ENCODE measurements at places on chromosomes 1 and 21. TPM values are rescaled to one million over a fixed set of nuclear protein-coding genes. Genes with fewer than 3 reads are reported as not detected.
A peak's percentile ranks its signal among the peaks of the same experiment; 100 is the strongest.

GRCh38 chr21:45415943-45416611 is 11.1 kb downstream of the COL18A1 start:
- H3K4me1 ChIP-seq: peaks cover 49% of the 10 kb centered on the region
- H3K27ac ChIP-seq: peak overlapping the region; percentile 13
- DNase-seq: no peak
- no peaks in the 10 kb centered on the region for H3K27me3 ChIP-seq
- peak overlapping the region; percentile 17 for H3K4me3 ChIP-seq
- no peaks in the 10 kb centered on the region for H3K36me3 ChIP-seq

DNA sequence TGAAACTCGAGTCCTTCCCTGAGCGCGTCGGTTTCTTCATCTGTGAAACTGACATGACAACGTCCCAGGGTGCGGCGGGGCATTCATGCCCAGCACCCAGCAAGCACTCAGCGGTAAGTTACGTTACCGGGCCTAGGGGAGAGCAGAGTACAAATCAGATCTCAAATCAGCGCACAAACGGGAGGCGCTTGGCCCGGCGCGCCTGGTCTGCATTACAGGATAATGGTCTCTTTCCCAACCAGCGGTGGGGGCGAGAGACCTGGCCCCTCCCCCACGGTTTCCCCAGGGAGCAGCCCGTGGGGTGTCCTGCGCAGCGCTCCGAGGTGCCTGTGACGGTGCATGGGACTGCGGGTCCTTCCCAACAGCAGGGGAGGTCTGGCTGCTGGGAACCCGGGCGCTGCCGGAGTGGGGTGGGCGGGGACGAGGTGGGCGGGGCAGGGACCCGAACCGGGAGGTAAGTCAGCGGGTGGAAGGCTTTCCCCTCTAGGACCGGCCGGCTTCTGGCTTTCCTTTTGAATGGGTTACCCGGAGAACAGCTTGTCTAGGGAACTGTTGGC is 1.0 kb downstream of the TMEM51 start:
- H3K27ac ChIP-seq: no peak overlapping the region
- H3K4me1 ChIP-seq: peaks cover 5% of the 10 kb centered on the region
- peak overlapping the region; percentile 87 for H3K4me3 ChIP-seq
- DNase-seq: peak; percentile 80
- H3K27me3 ChIP-seq: peaks cover 35% of the 10 kb centered on the region

DNA sequence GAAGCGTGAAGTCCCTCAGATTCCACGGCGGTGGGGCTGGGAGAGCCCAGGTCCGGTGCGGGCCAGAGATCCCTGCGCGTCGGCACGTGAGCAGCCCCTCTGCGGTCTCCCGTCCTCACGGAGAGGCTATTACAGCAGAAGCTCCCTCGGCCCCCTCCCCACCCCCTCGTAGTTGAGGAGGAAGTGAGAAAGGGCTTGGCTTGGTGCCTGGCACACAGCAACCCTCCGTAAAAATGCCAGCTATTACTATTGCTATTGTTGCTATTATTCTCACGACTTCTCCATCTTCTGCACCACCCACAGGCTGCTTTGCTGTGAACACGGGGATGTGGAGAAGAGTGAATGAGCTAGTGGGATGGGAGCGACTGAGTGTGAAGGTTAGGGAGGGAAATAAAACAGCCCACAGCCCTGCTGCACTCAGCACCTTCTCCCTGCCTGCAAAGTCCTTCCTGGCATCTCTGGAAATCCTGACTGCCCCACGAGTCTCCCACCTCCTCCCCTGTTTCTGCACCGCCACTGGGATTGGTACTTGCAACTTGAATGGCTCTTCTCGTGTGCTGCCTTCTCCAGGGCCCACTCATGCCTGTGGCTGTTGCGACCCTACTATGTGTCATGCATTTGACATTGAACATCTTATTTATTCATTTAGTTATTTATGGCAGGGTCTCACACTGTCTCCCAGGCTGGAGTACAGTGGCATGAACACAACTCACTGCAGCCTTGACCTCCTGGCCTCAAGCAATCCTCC is 26.6 kb downstream of the ZBTB18 start:
- H3K27me3 ChIP-seq: no peaks in the 10 kb centered on the region
- H3K27ac ChIP-seq: no peak overlapping the region
- H3K36me3 ChIP-seq: no peaks in the 10 kb centered on the region
- no peak overlapping the region for H3K4me3 ChIP-seq
- peaks cover 11% of the 10 kb centered on the region for H3K4me1 ChIP-seq

DNA sequence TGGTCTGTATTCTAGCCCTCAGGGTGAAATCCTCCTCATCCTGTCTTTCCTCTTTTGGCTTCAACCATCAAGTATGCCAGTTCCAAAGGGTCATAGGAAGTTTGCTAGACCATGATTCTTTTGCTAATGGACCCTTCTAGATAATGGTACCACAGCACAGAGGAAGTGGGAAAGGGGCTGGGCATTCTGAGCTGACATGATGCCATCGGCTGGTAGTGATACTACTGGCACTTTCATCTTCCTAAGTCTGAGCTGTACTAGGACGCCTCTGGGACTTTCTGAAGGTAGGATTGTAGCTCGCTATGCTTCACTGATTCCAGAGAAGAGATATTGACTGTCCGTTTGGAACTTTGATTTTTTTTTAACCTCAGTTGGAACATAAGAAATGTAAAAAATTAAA is 11.4 kb downstream of the FASLG start:
- H3K27ac ChIP-seq: no peak overlapping the region
- H3K4me1 ChIP-seq: no peaks in the 10 kb centered on the region
- H3K4me3 ChIP-seq: no peak overlapping the region
- DNase-seq: no peak
- H3K27me3 ChIP-seq: no peaks in the 10 kb centered on the region

- H3K27ac ChIP-seq: no peak overlapping the region
- H3K4me1 ChIP-seq: peaks cover 19% of the 10 kb centered on the region
- H3K36me3 ChIP-seq: no peaks in the 10 kb centered on the region
- H3K27me3 ChIP-seq: peaks cover 52% of the 10 kb centered on the region
Observed at GRCh38 chr1:2526824-2527555, 594 bp upstream of the PANK4 start.

- peak overlapping the region; percentile 35 for H3K27ac ChIP-seq
- no peaks in the 10 kb centered on the region for H3K36me3 ChIP-seq
- H3K27me3 ChIP-seq: no peaks in the 10 kb centered on the region
- peaks cover 6% of the 10 kb centered on the region for H3K4me1 ChIP-seq
Observed at GRCh38 chr21:39332175-39332574, 16.7 kb downstream of the HMGN1 start.

- H3K27ac ChIP-seq: no peak overlapping the region
- no peaks in the 10 kb centered on the region for H3K27me3 ChIP-seq
- H3K4me3 ChIP-seq: no peak overlapping the region
- H3K36me3 ChIP-seq: no peaks in the 10 kb centered on the region
Observed at GRCh38 chr21:41684381-41685245, 82.2 kb downstream of the RIPK4 start.

DNA sequence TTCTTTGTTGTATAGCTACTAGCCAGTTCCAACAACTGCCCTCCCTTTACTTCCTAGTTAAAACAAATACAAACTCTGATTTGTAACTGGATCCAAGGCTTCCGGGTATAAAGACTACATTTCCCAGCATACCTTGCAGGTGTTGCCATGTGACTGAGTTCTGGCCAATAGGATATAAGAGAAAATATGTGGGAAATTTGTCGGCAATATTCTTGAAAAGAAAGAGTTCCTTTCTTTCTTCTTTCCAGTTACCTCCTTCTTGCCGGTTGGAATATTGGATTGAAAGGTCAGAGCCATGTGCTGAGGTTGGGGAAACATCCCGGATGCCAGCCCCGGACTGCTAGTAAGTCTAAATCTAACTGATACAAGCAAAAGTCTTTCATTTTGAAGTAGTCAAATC is 23.0 kb upstream of the ZBTB40 start:
- peak overlapping the region; percentile 42 for H3K4me3 ChIP-seq
- no peak overlapping the region for H3K27ac ChIP-seq
- no peaks in the 10 kb centered on the region for H3K4me1 ChIP-seq
- H3K27me3 ChIP-seq: no peaks in the 10 kb centered on the region
- DNase-seq: peak; percentile 86

GRCh38 chr1:202439308-202439707 is 90.8 kb downstream of the PPP1R12B start:
- no peaks in the 10 kb centered on the region for H3K4me1 ChIP-seq
- 0 out of 2 replicates have a peak, but pooled peaks cover 4% of the 10 kb centered on the region for H3K36me3 ChIP-seq
- H3K27ac ChIP-seq: no peak overlapping the region
- no peaks in the 10 kb centered on the region for H3K27me3 ChIP-seq
- no peak for DNase-seq

DNA sequence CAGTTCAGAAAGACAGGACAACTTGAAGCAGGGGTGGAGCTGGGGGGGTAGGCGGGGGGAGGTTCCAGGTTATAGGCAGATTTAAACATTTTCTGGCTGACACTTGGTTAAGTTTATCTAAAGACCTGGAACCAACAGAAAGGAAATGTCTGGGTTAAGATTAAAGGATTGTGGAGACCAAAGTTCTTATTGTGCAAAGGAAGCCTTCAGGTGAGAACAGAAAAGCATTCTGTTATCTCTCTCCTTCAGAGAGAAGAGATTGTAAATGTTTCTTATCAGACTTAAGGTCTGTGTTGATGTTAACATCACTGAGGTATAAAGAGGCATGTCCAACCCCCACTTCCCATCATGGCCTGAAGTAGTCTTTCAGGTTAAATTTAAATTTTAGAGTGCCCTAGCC is 3.7 kb upstream of the ACADM start:
- H3K27me3 ChIP-seq: no peaks in the 10 kb centered on the region
- DNase-seq: no peak
- no peak overlapping the region for H3K27ac ChIP-seq
- H3K4me1 ChIP-seq: peaks cover 14% of the 10 kb centered on the region
- no peaks in the 10 kb centered on the region for H3K36me3 ChIP-seq

GRCh38 chr1:6494627-6495026 is 3.2 kb upstream of the PLEKHG5 start:
- DNase-seq: no peak
- no peak overlapping the region for H3K27ac ChIP-seq
- H3K36me3 ChIP-seq: no peaks in the 10 kb centered on the region
- peaks cover 26% of the 10 kb centered on the region for H3K27me3 ChIP-seq
- peaks cover 33% of the 10 kb centered on the region for H3K4me1 ChIP-seq

- DNase-seq: peak; percentile 93
- no peak overlapping the region for H3K27ac ChIP-seq
- H3K27me3 ChIP-seq: peaks cover 50% of the 10 kb centered on the region
- no peaks in the 10 kb centered on the region for H3K36me3 ChIP-seq
Observed at GRCh38 chr1:228459091-228459993, 27.8 kb upstream of the RNF187 start.

DNA sequence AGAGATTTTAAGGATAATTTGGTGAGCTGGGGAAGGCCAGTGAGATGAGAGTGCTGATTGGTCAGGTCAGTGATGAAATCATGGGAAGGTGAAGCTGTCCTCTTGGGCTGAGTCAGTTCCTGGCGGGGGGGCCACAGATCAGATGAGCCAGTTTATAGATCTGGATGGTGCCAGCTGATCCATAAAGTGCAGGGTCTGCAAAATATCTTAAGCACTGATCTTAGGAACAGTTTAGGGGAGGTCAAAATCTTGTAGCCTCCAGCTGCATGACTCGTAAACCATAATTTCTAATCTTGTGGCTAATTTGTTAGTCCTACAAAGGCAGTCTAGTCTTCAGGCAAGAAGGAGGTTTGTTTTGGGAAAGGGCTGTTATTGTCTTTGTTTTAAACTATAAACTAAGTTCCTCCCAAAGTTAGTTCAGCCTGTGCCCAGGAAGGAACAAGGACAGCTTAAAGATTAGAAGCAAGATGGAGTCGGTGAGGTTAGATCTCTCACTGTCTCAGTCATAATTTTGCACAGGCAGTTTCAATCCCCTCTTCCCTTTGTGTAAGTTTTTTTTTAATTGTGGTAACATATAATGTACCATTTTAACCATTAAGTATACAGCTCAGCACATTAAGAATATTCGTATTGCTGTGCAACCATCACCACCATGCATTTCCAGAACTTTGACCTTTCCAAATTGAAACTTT is 39.4 kb downstream of the PTAFR start:
- DNase-seq: no peak
- H3K4me1 ChIP-seq: no peaks in the 10 kb centered on the region
- H3K27ac ChIP-seq: no peak overlapping the region
- H3K36me3 ChIP-seq: no peaks in the 10 kb centered on the region
- H3K27me3 ChIP-seq: no peaks in the 10 kb centered on the region

DNA sequence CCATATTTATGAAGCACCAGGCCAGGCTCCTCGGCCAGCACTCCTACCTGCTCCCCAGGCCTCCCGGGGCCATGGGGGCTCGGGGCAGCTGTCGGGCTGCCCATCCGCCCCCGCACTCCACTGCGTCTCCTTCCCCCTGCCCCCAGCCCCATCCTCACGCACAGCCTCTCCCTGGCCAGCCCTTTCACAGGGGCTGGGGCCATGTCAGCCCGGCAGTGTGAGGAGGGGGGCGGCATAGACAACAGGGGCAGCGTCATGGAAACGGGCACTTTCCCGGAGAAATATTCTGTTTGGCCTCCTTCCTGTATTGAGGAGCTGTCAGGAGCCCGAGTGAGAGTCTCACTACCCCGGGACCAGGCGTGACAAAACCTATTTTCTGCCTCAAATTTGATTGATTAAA is 87.3 kb downstream of the CASZ1 start:
- no peak for DNase-seq
- H3K4me1 ChIP-seq: peaks cover 20% of the 10 kb centered on the region
- H3K36me3 ChIP-seq: no peaks in the 10 kb centered on the region
- no peak overlapping the region for H3K27ac ChIP-seq
- no peaks in the 10 kb centered on the region for H3K27me3 ChIP-seq
- H3K4me3 ChIP-seq: 0 out of 2 replicates have a peak overlapping the region, but pooled peaks have one; percentile 28

DNA sequence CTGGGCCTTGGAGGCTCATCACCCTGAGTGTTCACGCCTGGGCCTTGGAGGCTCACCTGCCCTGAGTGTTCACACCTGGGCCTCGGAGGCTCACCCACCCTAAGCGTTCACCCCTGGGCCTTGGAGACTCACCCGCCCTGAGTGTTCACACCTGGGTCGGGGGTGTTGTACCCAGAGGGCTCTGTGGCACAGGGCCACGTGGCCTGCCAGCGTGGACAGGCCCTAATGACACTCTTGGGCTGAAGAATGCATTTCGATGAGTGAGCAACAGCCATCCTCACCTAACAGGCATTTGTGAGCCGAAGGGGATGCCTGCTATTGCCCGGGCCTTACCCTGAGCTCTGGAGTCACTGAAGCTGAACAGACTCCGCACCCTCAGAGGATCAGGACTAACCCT is 17.5 kb downstream of the SLC19A1 start:
- no peak overlapping the region for H3K27ac ChIP-seq
- H3K27me3 ChIP-seq: no peaks in the 10 kb centered on the region
- H3K4me3 ChIP-seq: no peak overlapping the region
- peaks cover 13% of the 10 kb centered on the region for H3K36me3 ChIP-seq

DNA sequence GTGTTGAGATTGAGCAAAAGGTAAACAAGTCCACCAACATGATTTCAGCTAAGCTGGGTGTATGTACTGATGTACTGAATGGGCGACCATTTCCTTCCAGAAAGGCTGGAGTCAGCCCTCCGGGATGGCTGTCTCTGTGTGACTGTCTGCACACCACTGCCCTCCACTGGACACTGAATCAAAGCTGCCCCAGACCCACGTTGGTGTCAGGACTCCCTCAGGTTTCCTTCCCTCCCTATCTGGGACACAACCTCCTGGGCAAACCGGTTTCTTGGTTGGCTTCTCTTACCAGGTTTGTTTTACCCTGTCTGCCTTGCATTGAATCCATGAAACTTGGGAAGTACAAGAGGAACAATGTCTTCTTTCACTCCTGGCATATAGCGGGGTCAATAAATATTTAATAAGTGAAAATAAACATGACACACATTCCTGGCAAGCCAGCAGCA is 5.3 kb upstream of the SRP9 start:
- no peaks in the 10 kb centered on the region for H3K36me3 ChIP-seq
- no peak overlapping the region for H3K27ac ChIP-seq
- H3K27me3 ChIP-seq: no peaks in the 10 kb centered on the region
- no peak overlapping the region for H3K4me3 ChIP-seq

SLC9C2 gene
- 1.1 TPM for total RNA-seq

EXO1 gene
- total RNA-seq: 23.7 TPM

CITED4 gene
- 18.7 TPM for total RNA-seq

USH2A gene
- under 0.01 TPM for total RNA-seq

AK5 gene
- total RNA-seq: 8.8 TPM

AADACL4 gene
- total RNA-seq: not detected

HSD3B2 gene
- total RNA-seq: not detected

LCE1B gene
- not detected for total RNA-seq

Data from GM23338 (cell line).